Activated T-helper 1 cell treated with anti-CD3 and anti-CD28 coated beads, Interleukin-2, amount 50 U/mL, for 16 hours (primary cell): ENCODE measurements at places on chromosomes 2 and 18.

- DNase-seq, result no peak
Measured at GRCh38 chr2:65583061-65583460, 150.7 kb upstream of the SPRED2 start.

DNA sequence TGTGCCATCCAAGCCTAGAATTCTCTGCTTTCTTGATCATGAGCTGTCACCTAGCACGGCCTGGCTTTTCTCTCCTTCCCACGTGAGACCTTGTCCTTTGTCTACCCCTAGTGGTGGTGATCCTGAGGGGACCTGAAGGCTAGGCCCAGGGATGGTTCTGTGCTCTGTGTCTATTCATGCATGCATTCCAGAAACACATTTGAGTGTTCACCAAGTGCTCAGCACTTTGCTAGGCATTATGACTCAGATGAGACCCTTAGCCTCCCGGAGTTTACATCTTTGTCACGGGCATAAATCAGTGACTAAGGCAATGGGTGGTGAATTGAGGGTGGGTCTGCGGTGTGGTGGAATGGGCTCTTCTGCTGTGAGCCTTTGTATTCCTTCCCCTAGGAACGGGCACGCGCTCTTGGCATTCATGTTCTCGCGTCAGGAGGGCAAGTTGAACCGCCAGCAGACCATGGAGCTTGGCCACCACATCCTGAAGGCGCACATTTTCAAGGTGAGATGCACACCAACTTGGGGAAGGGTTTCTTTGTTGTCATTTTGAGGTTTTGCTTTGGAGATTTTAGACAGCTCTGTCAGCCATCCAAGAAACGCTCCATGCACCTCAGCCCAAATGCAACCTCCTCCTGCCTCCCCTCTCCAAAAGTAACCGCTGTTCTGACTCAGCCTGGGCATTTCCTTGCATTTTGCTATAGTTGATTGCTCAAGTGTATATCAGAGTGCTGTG is 100.9 kb downstream of the WDSUB1 start:
- DNase-seq, result no peak

GRCh38 chr2:637406-637776 is 39.8 kb downstream of the TMEM18 start:
- no peak for DNase-seq

- no peak for DNase-seq
Measured at GRCh38 chr2:113977660-113978523, 88.0 kb downstream of the ACTR3 start.

- peak; percentile 19 for DNase-seq
Measured at GRCh38 chr2:172442072-172442895, 14.9 kb downstream of the ITGA6 start.

GRCh38 chr2:95109260-95109659 is 12.3 kb downstream of the MRPS5 start:
- no peak for DNase-seq

DNA sequence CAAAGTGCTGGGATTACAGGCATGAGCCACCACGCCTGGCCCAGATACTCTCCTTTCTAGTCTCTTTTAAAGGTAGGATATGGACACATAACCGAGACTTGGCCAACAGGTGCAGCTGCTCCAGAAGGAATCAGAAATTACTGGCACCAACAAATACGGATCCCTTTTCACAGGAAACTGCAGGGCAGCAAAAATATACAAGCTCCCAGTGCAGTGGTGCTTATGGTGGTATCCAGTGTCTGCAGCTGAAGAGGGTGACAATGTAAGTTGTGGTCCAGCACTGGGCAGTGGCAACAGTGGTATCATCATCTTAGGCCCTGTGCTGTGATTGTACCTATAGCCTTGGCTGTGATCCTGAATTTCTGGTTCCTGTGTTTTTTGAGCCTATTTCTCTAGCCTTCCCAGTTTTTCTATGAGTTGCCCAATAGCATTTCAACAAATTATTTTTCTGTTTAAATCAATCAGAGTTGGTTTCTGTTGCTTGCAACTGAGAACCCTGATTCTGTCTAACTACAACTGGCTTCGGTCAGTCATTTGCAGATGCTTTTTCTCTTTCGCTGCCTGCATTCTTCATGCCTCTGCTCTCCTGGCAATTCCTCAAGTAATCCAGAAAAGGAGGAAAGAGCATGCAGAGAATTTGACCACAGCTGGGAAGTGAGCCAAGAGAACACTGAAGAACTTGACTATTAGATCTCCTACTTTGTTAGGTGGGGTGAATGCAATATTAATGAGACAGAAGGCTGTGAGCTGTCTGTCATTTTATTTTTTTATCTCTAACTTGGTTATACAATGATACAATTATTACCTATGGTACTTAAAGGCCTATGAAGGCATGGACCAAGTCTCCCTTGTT is 30.8 kb upstream of the EML4 start:
- no peak for DNase-seq

DNA sequence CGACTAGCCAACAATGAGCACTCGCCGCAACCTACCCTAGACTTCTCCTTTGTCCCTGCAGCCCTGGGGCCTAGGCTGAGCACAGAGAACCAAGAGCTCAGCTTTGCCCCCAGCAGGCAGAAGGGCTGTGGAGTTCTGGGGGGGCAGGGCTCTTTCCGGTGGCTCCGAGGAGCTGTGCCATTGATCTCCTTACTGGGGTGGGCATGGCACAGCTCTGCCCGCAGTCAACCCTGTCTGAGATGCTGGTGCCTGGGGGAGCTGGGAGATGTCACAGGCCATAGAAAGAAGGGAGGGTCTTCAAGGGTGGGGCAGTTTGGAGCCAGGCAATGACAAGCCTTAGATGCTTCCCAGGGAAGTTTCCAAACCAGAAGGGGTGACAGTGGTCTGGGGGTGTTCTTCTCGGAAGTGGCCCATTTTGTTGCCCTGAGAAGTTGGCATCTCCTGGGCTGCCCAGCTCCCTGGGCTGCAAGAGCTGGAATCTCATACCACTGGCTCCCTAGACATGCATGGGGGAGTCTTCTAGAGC is 14.1 kb upstream of the GPR55 start:
- no peak for DNase-seq

GRCh38 chr2:121099329-121100290 is 185.4 kb downstream of the TFCP2L1 start:
- DNase-seq, result no peak

DNA sequence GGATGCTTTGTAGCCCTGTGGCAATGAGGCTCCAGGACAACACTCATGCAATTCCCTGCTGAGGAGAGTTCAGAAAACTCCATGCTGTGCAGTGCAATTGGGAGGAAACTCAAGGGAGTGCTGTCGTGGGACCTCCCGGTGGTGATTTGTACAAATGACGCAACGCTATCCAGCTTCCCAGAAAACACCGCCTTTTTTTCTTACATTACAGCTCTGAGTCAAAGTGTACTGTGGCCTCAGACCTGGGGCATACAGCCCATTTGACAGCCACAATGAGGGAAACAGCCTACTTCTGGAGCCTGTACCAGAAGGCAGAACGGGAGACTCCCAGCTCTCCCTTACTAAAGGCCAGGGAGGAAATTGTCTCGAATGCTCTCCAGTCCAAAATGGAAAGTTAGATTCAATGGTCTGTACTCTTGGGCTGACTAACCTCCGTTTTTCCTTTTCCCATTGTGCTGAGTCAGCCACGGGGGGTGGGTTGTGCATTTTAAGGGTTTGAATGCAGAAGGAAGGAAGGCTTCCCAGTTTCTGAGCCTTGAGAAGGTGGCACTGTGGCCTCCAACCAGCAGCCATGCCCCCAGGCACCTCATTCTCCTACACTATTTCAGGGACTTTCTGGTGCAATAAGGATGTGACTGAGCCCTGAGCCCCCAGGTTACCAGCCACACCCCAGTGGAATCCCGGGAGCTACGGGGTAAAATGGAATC is 16.4 kb upstream of the CYP1B1 start:
- no peak for DNase-seq

- DNase-seq, result no peak
Measured at GRCh38 chr2:146131785-146132184, 1611.9 kb upstream of the ZEB2 start.

GRCh38 chr18:12744103-12744502 is 41.3 kb downstream of the PSMG2 start:
- no peak for DNase-seq
